ENCODE measurements at places on chromosomes 13 and 19.
A peak's percentile ranks its signal among the peaks of the same experiment; 100 is the strongest.

DNA sequence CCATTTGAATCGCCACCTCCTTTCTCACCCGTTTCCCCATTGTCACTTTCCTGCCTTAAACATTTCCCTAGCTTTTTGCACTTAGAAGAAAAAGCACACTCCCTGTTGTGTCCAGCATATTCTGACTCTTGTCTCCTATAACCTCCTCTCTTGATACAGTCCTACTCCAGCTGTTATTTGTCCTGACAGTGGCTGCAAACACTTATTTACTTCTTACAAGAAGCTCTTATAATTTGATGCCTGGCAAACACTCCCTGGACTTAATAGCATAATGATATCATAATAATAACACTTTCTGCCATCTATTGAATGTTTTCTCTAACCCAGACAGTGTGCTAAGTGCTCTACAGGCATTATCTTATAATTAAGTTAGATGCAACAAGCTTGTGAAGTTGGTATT is 76.6 kb downstream of the DGKH start:
- no peak for DNase-seq

GRCh38 chr13:107421951-107422350 is 793.4 kb downstream of the LIG4 start:
- no peak for DNase-seq

GRCh38 chr19:35048911-35049411 is 7.4 kb downstream of the HPN start:
- DNase-seq, result no peak

DNA sequence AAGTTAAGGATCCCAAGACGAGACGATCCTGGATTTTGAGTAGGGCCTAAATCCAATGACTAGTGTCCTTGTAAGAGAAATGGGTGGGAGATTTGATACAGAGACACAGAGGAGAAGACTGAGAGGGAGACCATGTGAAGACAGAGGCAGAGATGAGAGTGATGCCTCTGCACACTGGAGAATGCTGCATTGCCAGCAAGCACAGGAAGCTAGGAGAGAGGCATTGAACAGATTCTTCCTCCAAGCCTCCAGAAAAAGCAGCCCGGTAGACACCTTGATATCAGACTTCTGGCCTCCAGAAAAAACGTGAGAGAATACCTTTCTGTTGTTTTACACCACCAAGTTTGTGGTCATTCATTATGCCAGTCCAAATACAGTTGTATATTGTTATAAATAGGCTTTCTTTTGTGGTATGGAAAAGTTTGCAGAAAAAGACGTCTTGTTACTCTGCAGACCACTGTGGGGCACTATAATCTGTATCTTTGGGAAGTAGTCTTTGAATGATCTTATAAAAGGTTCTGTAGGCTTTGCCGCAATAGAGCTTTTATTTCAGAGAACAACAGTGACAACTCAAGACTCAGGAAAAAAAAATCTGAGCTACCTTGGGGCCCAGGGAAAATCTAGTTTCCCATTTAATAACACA is 17.9 kb upstream of the RFC3 start:
- DNase-seq, result no peak

- peak; percentile 76 for DNase-seq
Observed at GRCh38 chr19:543910-544608, at the start of gene GZMM. Gene GZMM, plus strand, starts transcription at chr19:544053. Its CDS starts 19 bp downstream, at chr19:544072.

DNA sequence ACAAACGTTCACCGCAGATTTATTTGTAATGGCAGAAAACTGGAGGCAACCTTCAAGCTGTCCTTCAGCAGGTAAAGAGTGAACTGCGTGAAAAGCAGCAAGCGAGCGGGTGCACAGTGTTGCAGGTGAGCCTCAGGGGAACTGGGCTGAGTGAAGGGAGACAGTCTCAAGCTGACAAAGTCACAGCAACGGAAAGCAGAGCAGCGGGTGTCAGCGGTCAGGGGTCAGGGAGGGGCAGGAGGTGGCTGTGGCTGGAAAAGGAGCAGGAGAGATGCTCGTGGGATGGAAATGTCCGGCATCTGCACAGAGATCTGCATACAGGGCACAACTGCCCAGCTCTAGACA is 8.5 kb upstream of the RASA3 start:
- DNase-seq, result peak; percentile 15

DNA sequence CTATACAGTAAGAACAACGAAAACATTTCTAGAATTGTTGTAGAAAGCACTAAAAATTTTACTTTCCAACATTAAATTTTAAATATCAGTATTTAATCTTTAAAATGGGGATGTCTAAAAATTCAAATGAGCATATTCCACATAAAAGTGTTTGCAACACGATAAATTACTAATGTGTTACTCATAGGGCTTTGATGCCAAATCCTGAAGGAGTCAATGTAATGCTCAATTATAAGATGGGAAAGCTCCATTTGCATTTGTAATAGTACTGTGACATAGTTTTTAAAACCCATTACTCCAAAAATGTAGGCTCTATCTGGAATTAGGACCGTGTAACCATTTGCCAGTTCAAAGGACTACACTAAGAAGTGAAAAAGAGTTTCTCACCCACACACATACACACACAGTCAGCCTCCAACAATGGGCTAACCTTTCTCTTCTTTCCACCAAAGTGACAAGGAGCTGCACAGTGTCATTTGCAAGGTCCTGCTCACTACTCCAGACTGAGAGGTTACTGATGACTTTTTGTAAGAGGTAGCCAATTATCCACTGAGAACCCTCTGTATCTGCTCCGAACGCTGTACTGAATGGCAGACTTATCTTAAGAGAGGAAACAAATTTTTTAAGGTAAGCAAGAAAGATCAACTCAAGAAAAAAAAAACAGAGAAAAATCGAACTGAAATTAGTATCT is 26.1 kb upstream of the EEF1AKMT1 start:
- DNase-seq, result no peak

- no peak for DNase-seq
Observed at GRCh38 chr13:23628765-23629565, 58.8 kb downstream of the TNFRSF19 start.

DNA sequence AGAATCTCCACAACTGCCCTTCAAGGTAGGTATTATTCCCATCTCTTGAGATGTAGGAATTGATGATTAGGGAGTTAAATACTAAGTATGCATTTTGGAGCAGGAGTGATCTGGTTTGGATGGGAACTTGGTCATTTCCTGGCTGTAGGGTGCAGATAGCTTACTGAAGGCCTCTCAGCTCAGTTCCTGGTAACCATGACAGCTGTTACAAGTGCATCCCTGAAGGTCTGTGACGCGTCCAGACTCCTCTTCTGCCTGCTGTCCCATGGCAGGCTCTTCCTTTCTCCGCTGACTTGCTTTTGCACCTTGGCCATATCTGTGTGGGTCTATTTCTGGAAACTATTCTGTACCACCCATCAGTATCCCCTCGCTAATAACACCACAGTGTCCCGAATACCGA is 387.8 kb downstream of the ZNF536 start:
- DNase-seq, result no peak

DNA sequence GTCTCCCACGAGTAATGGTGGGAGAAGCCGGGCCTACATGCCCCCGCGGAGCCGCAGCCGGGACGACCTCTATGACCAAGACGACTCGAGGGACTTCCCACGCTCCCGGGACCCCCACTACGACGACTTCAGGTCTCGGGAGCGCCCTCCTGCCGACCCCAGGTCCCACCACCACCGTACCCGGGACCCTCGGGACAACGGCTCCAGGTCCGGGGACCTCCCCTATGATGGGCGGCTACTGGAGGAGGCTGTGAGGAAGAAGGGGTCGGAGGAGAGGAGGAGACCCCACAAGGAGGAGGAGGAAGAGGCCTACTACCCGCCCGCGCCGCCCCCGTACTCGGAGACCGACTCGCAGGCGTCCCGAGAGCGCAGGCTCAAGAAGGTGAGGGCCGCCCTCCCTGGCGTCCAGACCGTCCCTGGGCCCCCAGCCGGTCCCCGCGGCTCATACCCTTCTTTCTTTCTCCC is 1.4 kb upstream of the USF2 start:
- peak; percentile 37 for DNase-seq

DNA sequence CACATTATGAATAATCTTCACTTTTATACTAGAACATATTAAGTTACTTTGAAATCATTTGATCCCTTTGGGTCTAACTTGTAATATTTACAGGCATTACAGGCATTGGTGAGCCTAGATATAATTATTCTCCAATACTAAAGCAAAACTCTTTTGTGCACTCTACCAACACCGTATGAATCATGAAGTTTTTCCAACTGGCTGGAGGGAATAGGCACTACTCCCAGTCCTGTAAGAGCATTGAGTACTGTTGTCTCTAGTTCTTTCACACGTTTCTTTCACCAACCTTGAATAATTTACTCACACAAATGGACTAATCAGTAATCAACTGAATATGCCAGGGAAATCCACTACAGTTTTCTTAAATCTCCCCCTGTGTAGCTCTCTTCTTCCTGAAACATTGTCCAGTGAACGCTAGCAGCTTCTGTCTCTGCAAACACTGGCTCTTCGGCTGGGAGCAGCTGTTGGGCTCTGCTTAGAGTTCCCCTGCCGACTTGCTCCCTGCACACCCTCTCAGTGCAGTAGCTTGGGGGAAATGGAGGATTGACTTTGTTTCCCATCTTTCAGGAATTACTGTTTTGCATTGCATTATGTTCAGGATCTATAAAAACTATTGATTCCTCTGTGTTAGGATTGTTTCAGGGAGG is 476.7 kb downstream of the RFC3 start:
- DNase-seq, result no peak

DNA sequence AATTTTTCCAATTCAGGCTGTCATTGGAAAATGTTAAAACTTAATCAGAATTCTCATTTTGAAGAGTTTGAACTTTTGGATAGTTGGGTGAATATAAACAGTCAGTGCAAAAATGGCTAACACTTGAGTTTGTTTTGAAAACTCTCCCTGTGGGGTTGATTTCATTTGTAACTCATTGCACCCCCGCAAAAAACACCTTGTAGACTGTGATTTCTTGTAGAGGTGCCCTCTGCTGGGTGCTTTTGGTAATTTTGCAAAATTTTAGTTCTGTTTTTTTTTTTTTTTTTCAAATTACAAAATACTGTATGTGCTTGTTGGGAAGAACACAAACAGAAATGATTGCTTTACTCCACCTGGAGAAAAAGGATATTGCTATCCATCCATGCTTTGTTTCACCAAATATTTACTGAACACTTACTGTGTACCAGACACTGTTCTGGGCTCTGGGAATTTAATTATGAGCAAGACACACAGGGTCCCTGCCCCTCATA is 28.2 kb upstream of the GPI start:
- DNase-seq, result peak; percentile 48

DNA sequence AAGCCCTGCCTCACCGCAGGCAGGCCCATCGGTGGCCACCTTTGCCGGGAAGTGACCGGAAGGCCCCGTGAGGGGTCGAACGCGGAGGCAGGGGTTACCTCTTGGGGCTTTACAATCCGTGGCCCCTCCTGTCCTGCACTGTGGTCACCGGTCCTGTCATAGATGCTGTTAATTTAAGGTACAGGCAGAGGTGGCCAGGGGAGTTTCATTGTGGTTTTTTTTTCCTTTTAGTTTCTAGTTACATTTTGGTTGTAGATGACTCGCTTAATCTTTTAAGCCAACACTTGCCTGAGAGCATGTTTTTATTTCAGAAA is 13.1 kb downstream of the COMP start:
- no peak for DNase-seq

DNA sequence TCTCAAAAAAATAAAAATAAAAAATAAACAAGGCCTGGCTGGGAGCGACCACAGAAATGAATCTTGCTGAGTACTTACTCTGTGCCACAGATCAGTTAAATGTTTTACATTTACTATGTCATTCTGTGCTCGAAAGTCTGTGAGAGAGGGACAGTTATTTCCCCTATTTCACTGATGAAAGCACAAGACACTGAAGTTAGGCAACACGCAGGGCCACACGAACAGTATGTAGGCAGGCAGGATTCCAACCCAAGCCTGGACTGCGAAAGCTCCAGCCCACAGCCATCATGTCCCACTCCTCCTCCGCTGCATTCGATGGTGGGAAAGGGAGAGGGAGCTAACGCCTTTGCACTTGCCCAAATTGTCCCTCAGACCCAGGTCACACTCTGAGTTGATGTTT is 34.2 kb downstream of the RUBCNL start:
- DNase-seq, result no peak

Data from activated CD4-positive, alpha-beta T cell treated with anti-CD3 and anti-CD28 coated beads, Interleukin-10, Interleukin-2, amounts not matched to agents 100 ng/mL and 50 ng/mL, durations not matched to agents 16 hours and 8 hours (primary cell).